ENCODE measurements at places on chromosomes 5 and 9.

GRCh38 chr9:115015018-115015635 lies 84.7 kb upstream of the TNFSF8 start:
- no peak for DNase-seq

DNA sequence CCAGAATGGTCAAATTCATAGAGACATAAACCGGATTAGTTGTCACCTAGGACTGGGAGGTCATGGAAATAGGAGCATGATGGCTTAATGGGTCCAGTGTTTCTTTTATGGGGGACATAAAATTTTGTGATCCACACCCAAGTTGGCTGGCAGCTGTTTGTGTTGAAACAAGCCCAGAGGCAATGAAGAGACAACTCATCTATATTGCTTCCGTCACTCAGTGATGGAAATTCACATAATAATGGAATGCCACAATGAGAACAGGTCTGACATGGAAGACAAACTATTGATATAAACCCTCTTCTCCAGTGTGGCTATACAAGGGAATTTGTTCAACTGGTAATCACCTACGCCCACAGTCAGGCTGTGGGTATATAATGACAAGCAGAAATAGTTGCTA lies 173.2 kb downstream of the GNA14 start:
- no peak for DNase-seq

GRCh38 chr5:72599065-72599433 lies 91.8 kb upstream of the ZNF366 start:
- DNase-seq: no peak

GRCh38 chr5:120405923-120406322 lies 58.2 kb upstream of the PRR16 start:
- DNase-seq: no peak

DNA sequence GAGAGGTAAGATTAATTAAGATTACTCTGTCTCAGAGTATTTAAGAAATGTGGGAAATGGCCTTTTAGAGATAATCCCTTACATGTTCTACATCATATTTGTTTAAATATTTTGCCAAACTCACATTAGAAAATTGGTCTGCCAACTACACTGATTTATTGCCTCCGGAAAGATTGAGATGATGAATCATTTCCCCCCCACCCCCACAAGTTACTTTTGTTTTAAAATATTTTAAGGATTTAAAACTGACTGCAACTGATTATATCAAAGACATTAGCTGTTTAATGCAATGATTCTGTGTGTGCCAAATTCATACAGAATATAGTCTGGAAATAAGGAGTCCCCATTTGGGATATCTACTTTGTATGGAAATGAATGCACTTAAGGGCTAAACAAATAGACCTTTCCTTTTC lies 674.4 kb downstream of the PRR16 start:
- no peak for DNase-seq

DNA sequence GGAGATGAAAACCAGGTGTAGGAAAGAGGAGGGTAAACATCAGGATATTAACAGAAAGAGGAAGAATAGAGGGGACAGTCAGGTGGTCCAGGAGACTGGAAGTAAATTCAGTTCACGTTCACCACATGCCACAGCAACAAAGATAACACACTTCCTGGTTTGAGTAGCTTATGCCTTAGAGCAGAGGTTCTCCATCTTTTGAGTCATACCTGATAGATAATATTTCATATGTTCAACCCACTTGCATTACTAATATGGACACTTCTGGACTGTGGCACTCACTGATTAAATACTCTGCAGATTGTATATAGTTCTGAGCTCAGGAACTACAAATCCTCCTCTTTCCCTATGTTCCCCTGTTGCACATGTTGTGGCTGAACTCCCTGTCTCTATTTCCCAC lies 179.9 kb upstream of the NR3C1 start:
- no peak for DNase-seq

DNA sequence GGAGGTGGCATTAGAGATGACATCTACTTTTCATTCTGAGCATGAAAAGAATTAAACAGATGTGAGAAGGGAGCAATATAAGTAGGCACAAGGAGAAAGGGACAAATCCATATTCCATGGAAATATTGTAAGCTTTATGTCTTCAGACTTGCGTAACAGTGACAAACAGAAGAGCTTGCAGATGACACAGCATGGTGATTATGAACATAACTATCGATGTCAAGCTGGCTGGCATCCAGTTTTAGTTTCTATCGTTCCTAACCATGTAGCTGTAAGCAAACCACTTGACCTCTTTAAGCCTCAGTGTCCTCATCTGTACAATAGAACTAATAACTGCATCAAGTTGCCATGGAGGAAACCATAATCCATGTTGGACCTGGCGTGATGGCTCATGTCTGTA lies 246.7 kb upstream of the ADRA1B start:
- DNase-seq: no peak

- DNase-seq: peak; percentile 19
Observed at GRCh38 chr9:21357479-21358460, 7.1 kb upstream of the IFNA6 start.

- DNase-seq: no peak
Observed at GRCh38 chr5:78242001-78242400, 52.5 kb downstream of the AP3B1 start.

GRCh38 chr9:77987880-77988525 lies 43.6 kb downstream of the GNAQ start:
- DNase-seq: no peak

- no peak for DNase-seq
Observed at GRCh38 chr9:70395652-70396051, 18.8 kb downstream of the KLF9 start.

DNA sequence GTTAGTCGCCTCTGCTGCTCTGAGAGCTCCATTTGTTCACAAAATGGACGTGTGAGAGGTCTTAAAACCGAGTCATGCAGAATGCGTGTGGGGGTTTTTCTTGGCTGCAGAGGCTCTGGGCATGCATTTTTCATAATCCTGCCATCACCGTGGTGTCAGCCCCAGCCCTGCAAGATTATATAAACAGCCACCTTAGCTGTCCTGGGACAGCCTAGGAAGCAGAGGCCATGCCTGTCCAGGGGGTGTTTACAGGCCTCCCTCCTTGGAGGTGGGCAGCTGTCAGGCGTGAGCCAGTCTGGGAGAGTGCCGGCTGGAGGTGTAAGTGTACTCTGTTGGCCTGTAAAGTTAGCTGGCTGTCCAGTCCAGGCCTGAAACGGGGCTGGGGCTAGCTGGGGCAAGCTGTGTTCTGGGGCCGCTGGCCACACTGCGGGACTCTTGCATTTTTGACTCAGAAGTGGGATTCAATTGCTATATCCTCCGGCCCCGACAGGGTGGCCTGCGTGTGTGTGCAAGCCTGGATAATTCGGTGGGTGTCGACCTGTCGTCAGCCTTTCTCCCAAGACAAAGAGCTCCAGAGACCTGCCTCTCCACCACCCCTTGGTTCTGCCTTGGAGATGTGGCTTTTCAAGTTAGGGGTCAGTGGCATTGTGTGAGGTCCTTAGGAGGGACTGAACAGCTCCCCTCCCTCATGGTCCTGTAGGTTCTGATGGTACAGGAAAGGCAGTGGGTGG lies 2.4 kb downstream of the WNK2 start:
- no peak for DNase-seq

GRCh38 chr5:119284031-119284430 lies 71.8 kb upstream of the TNFAIP8 start:
- no peak for DNase-seq

- peak; percentile 17 for DNase-seq
Observed at GRCh38 chr5:113293975-113294310, 140.8 kb downstream of the TSSK1B start.

GRCh38 chr5:113788141-113788655 lies 274.7 kb downstream of the YTHDC2 start:
- DNase-seq: no peak

GRCh38 chr9:98332405-98332831 lies 77.0 kb upstream of the TBC1D2 start:
- DNase-seq: no peak

GRCh38 chr9:71719562-71719961 lies 48.8 kb downstream of the CEMIP2 start:
- no peak for DNase-seq

- no peak for DNase-seq
Observed at GRCh38 chr9:136570916-136571315, 25.1 kb upstream of the NOTCH1 start.

GRCh38 chr5:31172881-31173280 lies 20.6 kb upstream of the CDH6 start:
- DNase-seq: no peak

- DNase-seq: no peak
Observed at GRCh38 chr5:57783693-57784092, 301.1 kb upstream of the ACTBL2 start.

- no peak for DNase-seq
Observed at GRCh38 chr5:173456181-173456580, 128.0 kb upstream of the STC2 start.
